ENCODE measurements at places on chromosomes 11 and 22. TPM values are rescaled to one million over a fixed set of nuclear protein-coding genes. Genes with fewer than 3 reads are reported as not detected.

The VSTM5 gene
- total RNA-seq = not detected

The DAGLA gene
- total RNA-seq = 1.7 TPM

The B4GAT1 gene
- 41.1 TPM for total RNA-seq

The PC gene
- total RNA-seq = 28.0 TPM

The PAMR1 gene
- 5.0 TPM for total RNA-seq

The SERPIND1 gene
- total RNA-seq = not detected

DNA sequence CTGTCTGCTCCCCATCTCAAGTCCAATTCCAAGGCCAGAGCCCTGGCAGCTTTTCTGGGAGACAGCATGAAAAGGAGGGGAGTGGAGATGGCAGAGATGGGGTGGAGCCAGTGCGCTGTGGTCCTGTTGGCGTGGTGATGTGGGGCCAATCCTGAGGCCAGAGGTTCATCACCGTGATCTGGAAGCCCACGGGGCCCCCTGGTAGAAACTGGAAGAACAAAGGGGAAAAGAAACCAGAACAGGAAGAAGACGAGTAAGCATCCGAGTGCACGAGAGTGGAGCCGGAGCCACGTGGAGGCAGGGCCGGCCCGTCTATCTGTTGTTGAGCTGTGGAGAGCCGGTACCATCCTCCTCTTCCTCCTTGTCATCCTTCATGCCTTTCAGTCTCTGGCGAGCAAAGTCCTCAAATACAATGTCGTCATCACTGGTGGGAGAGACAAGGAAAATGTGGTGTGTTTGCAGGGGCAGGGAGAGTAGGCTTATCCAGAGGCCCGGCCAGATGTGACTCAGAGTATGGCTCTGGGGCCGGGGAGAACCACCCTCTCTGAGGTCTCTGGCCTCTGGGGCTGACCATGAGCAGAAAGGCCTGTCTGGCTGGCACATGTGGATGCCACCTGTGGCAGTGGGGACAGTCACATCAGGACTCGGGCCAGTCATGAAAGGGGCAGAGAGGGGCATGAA lies 25.4 kb downstream of the TPBGL start:
- no peaks in the 10 kb centered on the region for H3K4me1 ChIP-seq
- H3K4me3 ChIP-seq = no peak overlapping the region
- H3K27ac ChIP-seq = no peak overlapping the region
- no peak for DNase-seq
- H3K36me3 ChIP-seq = no peaks in the 10 kb centered on the region

- no peaks in the 10 kb centered on the region for H3K27me3 ChIP-seq
- no peaks in the 10 kb centered on the region for H3K4me1 ChIP-seq
- H3K36me3 ChIP-seq = no peaks in the 10 kb centered on the region
- DNase-seq = no peak
These were observed 1517.4 kb downstream of the BRD1 start for GRCh38 chr22:48310289-48310688.

- H3K27me3 ChIP-seq = no peaks in the 10 kb centered on the region
- peak overlapping the region; percentile 20 for H3K27ac ChIP-seq
- DNase-seq = no peak
- no peaks in the 10 kb centered on the region for H3K4me1 ChIP-seq
- H3K36me3 ChIP-seq = no peaks in the 10 kb centered on the region
- peak overlapping the region; percentile 55 for H3K4me3 ChIP-seq
These were observed 81.0 kb downstream of the PRR5L start for GRCh38 chr11:36376888-36377758.

GRCh38 chr11:69352715-69353319 lies 58.9 kb downstream of the MYEOV start:
- H3K4me3 ChIP-seq = no peak overlapping the region
- H3K27me3 ChIP-seq = no peaks in the 10 kb centered on the region
- DNase-seq = no peak
- no peaks in the 10 kb centered on the region for H3K4me1 ChIP-seq
- no peak overlapping the region for H3K27ac ChIP-seq

DNA sequence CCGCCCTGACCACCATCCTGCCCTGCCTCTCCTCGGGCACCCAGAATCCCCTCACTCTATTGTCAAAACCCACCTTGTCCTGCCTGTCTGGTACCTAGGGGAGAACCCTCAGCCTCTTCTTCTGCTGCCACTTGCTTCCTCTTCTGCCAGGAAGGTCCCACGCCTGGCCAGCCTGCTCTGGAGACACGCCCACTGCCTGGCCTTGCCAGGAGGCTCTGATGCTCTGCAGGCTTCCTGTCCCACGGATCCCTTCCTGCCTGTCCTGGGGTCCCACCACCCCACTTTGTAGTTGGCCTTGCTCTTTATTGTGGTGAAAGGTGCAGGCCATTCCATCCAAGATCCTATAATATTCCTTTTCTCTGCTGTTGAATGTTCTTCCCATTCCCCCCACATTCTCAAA lies 63.4 kb downstream of the BMAL1 start:
- no peaks in the 10 kb centered on the region for H3K36me3 ChIP-seq
- H3K27me3 ChIP-seq = no peaks in the 10 kb centered on the region
- H3K4me3 ChIP-seq = no peak overlapping the region
- DNase-seq = no peak

GRCh38 chr11:106471276-106471675 lies 393.8 kb downstream of the AASDHPPT start:
- H3K27me3 ChIP-seq = no peaks in the 10 kb centered on the region
- no peaks in the 10 kb centered on the region for H3K4me1 ChIP-seq
- H3K36me3 ChIP-seq = no peaks in the 10 kb centered on the region
- no peak overlapping the region for H3K4me3 ChIP-seq

DNA sequence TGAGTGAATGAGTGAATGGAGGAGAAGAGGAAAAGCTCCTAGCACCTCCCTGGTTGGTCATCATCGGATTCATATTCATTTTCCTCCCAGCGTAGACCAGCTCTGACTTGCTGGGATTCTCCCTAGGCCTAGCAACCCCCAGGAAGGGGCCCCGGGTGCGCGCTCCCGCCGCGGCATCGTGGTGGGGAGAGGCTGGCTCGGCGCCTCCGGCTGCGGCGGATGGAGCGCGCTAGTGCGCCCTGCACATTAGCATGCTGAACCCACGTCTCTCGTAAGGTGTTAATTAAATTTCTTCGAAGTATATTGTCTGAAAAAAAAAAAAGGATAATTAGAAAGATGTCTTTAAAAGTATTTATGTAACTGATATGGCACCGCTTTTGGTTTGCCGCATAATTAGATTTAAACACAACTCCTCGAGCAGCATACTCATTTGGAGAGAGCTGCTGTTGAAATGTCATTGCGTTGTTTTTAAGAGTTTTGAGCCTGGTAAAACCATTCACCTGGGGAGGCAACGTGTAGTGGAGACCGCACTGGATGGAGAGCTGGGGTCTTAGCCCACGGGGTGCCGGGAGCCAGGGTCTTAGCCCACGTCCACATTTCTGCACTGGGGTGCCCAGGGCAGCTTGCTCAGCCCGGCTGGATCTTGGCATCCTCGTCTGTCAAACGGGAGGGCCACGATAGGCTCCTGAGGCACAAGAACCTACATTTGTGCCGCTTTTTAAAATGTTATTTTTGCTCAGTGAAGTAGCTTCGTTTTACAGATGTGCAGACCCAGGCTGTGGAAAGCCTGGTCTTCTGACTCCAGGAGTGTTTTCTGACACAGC lies 21.8 kb downstream of the MPPED1 start:
- no peaks in the 10 kb centered on the region for H3K27me3 ChIP-seq
- no peak for DNase-seq
- H3K27ac ChIP-seq = no peak overlapping the region
- no peaks in the 10 kb centered on the region for H3K36me3 ChIP-seq
- no peak overlapping the region for H3K4me3 ChIP-seq

GRCh38 chr11:116972691-116973090 lies 125.5 kb downstream of the SIK3 start:
- no peak for DNase-seq
- H3K4me3 ChIP-seq = no peak overlapping the region
- no peaks in the 10 kb centered on the region for H3K36me3 ChIP-seq
- H3K4me1 ChIP-seq = peaks cover 25% of the 10 kb centered on the region

DNA sequence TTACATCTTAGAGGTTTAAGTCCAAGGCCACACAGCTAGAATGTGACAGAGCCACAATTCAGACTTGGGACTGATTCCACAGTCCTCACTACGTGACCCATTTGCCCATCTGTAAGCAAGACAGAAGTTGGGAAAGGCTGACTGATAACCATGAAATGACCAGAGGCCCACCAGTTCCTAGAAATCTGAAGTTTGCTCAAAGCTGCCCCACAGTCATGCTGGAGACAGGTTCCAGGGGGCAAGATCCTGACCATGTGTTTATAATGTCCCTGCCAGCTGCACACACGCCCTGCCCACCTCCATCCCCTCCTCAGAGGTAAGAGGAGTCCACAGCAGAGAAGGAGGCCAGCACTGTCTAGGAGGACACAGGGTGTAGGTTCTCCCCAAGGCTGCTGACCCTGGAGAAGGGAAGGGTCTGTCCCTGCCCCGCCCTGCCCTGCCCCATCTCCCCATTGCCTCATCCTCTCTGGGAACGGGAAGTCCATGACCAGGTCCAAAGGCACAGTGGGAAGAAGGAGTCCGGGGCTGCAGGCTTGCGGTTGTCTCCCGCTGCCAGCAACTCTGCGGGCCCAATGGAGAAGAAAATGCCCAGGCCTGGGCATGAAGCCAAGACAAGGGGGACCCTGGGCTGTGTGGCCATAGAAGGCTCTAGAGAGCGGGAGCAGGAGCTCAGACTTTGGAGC lies 11.9 kb upstream of the OAF start:
- no peaks in the 10 kb centered on the region for H3K27me3 ChIP-seq
- no peak overlapping the region for H3K4me3 ChIP-seq
- H3K4me1 ChIP-seq = no peaks in the 10 kb centered on the region
- no peak for DNase-seq
- no peaks in the 10 kb centered on the region for H3K36me3 ChIP-seq
- H3K27ac ChIP-seq = no peak overlapping the region
